Pancreas (tissue), 10 donors: ENCODE measurements at places on chromosomes 3 and 15. TPM values are rescaled to one million over a fixed set of nuclear protein-coding genes. Genes with fewer than 3 reads are reported as not detected.

DNA sequence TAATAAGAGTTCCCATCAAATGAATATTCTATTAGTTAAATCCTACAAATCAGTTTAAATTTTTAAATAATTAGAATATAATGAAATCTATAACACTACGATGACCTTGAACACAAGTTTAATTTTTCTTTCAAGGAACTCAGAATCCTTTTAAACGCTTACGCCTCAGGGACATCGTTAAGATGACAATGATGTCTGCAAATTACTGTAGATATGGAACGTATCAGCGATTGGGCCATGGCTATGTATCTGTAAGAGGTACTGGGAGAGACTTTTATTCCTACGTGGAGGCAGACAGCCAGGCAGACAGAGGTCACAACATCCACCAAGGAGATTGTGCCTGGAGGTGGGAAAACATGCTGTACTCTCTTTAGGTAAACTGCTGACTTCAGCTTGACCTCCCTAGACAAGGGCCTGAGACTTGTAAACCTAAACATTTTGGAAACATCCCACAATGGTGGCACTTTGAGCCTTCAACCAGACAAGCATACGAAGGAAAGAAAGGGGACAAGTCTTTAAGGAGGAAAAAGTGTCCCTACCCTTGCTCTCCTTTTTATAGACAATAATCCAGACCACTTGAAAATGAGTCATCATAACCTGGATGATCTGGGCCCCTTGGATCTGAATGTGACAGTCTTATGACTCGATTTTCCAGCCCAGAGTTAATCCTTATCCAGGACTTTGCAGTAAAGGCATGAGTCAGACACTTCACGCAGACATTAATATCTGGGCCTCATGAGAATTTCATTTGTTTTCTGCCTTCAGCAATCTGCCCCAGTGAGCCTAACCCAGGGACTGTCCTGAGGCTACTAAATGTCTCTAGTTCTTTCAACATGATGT lies 6.8 kb upstream of the LDHAL6B start:
- H3K36me3 ChIP-seq: peaks cover 4% of the 10 kb centered on the region
- no peak overlapping the region for H3K4me3 ChIP-seq
- no peaks in the 10 kb centered on the region for H3K4me1 ChIP-seq
- H3K27ac ChIP-seq: no peak overlapping the region

GRCh38 chr3:42640771-42641370 lies 12.6 kb upstream of the ZBTB47 start:
- no peaks in the 10 kb centered on the region for H3K4me1 ChIP-seq
- DNase-seq: no peak
- H3K27me3 ChIP-seq: no peaks in the 10 kb centered on the region
- H3K4me3 ChIP-seq: no peak overlapping the region
- peaks cover 87% of the 10 kb centered on the region for H3K36me3 ChIP-seq
- H3K27ac ChIP-seq: no peak overlapping the region

GRCh38 chr3:109532257-109533216 lies 195.2 kb upstream of the DPPA4 start:
- no peaks in the 10 kb centered on the region for H3K27me3 ChIP-seq
- no peaks in the 10 kb centered on the region for H3K4me1 ChIP-seq
- H3K36me3 ChIP-seq: no peaks in the 10 kb centered on the region

- H3K27me3 ChIP-seq: no peaks in the 10 kb centered on the region
- H3K36me3 ChIP-seq: no peaks in the 10 kb centered on the region
- H3K4me3 ChIP-seq: no peak overlapping the region
- H3K4me1 ChIP-seq: no peaks in the 10 kb centered on the region
Observed at GRCh38 chr15:57097246-57097645, 178.8 kb downstream of the TCF12 start.

GRCh38 chr15:36004891-36005490 lies 459.0 kb upstream of the DPH6 start:
- no peak overlapping the region for H3K4me3 ChIP-seq
- peaks cover 5% of the 10 kb centered on the region for H3K4me1 ChIP-seq
- DNase-seq: no peak

SMCO1 gene
- not detected for total RNA-seq
